Pancreas (tissue), 10 donors: ENCODE measurements at places on chromosomes 12 and 14. TPM values are rescaled to one million over a fixed set of nuclear protein-coding genes. Genes with fewer than 3 reads are reported as not detected.

DNA sequence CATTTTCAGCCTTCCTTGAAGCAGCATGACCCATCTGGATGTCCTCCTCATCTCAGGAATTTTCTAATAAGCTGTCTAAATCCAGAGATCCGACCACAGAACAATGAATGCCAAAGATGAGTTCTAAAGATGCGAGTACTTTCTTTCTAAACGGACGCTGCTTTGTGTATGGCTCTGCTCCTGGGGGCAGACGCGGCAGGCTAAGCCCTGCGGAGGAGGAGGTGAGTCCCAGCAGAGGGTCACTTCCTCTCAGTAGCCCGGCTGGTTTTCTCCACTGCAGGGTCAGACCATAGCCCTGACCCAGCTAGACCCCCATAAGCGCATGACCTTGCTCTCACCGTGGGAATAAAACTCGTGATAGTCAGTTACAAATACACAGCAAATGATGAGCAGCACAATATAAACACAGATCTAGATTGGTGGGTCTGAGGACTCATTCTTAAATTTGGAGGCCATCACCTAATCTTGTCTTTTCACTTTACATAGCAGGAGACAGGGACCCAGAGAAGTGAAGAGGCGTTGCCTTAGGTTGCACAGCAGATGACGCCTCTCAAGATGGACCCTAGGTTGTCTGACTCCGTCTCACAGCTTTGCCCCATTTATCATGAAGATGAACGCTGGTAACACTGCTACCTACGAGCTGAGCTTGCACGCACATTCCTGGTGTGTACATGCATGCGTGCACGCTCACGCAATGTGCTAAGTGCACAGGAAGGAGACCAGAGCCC, 16.6 kb downstream of the SSH1 start:
- peaks cover 13% of the 10 kb centered on the region for H3K4me1 ChIP-seq
- no peaks in the 10 kb centered on the region for H3K27me3 ChIP-seq
- H3K4me3 ChIP-seq = no peak overlapping the region
- H3K36me3 ChIP-seq = no peaks in the 10 kb centered on the region

DNA sequence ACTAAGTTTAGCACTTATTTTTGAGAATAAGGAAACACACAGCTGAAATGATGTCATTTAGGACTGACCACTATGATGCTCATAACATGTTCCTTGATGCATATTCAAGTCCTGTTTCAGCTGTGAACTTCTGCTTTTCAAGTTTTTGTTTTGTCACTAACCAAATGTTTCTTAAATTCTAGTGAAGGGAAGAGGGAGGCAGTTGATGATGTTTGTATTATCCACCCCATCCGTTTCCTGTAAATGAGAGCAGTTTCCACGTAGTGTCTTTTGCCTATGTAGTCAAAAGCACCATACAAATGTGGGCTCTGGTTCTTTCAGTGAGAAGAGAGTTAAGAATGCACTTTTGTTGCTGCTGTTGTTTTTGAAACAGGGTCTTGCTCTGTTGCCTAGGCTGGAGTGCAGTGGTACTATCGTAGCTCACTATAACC, 491.8 kb downstream of the PCNX1 start:
- no peak overlapping the region for H3K4me3 ChIP-seq
- no peaks in the 10 kb centered on the region for H3K27me3 ChIP-seq
- H3K4me1 ChIP-seq = peaks cover 8% of the 10 kb centered on the region
- H3K27ac ChIP-seq = peak overlapping the region; percentile 57
- DNase-seq = no peak

- no peaks in the 10 kb centered on the region for H3K27me3 ChIP-seq
- H3K4me1 ChIP-seq = no peaks in the 10 kb centered on the region
Observed at GRCh38 chr12:93904124-93904523, 226.9 kb downstream of the CRADD start.

The PRKD1 gene
- total RNA-seq = 3.5 TPM

The GPR84 gene
- total RNA-seq = not detected
